CD4-positive, alpha-beta T cell treated with Interleukin-4 for 1 hour (primary cell): ENCODE measurements at places on chromosomes 16 and 17.

- DNase-seq: no peak
Observed at GRCh38 chr17:42025191-42025579, 5.3 kb downstream of the NKIRAS2 start.

GRCh38 chr16:74249846-74250245, 46.8 kb upstream of the PSMD7 start:
- DNase-seq: no peak

DNA sequence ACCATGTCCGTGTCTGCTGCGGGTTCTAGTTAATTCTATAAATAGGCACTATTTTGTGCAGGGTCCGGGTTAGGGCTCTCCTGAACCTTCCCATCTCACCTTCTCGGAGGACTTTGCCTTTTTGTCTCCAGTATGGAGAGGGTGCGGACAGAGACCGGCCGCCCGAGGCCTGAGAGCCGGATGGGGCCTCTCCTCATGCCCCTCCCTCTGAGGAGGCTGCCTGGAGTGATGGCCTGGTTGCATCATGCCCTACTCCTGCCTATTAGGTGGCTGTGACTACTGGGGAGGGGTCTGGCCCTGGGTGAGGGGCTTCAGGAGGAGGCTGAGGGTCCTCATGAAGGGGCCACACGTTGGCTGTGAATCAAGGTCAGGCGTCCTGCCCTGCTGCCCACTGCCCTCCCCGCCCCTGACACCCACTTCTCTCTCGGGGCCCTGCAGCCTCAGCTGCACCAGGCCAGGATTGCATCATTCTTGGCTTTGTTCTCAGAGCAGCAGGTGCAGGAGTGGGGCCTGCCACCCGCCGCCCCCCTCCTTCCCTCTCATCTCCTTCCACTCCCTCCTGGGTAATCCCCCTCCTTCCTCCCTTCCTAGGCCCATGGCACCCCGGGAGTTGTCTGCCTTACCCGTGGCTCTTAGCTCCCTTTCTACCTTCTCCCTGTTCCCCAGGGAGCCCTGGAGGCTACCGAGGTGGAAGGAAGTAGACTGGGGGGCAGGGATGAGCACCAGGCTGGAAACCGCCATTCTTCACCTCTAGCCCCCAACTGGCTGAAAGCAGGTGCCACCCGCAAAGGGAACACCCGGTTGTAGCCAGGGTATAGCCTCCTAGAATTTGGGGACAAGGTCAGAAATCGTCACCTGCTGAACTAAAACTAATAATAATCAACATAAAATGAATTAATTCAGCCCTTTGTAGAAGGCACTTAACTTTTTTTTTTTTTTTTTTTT, 12.7 kb upstream of the ARHGAP23 start:
- DNase-seq: no peak

- no peak for DNase-seq
Observed at GRCh38 chr17:51645056-51645455, 384.7 kb downstream of the UTP18 start.

GRCh38 chr16:11273721-11274324, 394 bp upstream of the PRM3 start:
- DNase-seq: no peak

DNA sequence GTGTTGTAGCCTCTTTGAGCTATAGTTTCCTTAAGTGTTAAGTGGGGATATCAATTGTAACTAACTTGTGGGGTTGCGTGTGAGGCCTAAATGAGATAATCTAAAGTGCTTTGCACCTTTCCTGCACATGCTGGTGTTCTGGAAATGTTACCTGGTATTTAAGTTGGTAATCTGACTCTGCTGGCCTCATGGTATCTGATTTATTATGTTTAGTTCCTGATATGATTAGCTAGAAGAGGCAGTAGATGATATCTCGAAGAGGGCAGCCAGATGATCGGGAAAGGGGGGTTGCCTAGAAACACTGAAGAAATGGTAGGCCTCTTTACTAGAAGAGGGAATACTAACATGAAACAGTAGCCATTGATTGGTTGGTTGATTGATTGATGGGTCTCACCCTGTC, 65.4 kb upstream of the CLEC18A start:
- no peak for DNase-seq

DNA sequence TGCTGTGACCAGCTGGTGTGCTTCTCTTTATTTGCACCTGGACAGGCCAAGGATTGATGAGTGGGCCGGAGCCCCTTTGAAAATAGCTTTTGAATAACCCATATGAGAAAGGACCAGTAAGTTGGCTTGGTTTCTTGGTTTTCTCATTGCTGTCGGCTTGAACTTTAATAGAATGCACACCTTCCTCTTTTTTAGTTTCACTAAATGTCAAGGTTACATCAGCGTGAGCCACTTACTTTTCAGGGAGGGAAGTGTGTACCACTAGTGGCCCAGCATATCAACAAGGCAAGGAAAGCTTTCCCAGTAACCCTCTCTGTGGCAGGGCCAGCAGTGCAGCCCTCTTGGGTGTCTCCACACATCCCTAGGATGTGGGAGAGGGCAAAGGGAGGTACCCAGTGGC, 433.3 kb downstream of the CA10 start:
- DNase-seq: no peak

- no peak for DNase-seq
Observed at GRCh38 chr16:81567987-81568748, 123.6 kb downstream of the CMIP start.

DNA sequence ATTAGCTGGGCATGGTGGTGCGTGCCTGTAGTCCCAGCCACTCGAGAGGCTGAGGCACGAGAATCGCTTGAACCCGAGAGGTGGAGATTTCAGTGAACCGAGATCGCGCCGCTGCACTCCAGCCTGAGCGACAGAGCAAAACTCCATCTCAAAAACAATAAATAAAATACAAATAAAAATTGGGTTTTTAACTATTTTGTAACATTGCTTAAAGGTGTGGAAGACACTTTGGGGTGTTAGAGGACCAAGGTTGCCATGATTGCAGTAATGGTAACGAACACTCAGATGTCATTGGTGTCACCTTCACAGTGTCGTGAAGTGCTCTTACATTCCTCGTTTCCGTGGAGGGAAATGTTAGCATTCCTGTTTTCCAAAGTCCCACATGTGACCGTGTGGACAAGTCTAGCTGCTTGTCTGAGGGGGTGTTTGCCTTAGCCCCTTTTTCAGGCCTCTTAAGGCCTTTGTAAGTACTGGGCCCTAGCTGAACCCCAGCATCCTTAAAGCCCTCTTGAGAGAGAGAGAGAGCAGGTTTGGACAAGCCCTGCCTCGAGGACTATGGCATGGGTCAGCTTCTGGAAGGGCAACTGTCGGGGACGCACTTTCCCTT, 8.6 kb downstream of the C16orf96 start:
- DNase-seq: no peak

DNA sequence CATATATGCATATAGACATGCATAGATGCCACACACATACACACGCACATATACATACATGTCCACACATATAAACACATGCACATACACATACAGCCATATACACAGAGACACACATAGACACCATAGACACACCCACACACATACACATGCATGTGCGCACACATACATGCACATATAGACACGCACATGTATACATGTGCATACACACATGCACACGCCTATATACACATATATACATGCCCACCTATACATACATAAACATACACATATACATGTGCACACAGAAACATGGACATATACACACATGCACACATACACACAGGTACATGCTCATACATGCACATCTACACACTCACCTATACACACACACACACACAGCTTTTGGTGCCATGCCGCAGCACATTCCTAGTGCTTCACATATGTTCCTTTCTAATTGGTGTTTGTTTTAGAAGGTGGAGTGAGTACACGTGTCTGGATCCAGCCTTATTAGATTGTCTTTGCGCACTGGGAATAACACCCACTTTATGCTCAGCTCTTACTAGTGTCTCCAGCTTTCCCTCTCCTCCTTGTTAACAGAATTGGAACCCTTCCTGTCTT, 198.0 kb downstream of the RPTOR start:
- no peak for DNase-seq

DNA sequence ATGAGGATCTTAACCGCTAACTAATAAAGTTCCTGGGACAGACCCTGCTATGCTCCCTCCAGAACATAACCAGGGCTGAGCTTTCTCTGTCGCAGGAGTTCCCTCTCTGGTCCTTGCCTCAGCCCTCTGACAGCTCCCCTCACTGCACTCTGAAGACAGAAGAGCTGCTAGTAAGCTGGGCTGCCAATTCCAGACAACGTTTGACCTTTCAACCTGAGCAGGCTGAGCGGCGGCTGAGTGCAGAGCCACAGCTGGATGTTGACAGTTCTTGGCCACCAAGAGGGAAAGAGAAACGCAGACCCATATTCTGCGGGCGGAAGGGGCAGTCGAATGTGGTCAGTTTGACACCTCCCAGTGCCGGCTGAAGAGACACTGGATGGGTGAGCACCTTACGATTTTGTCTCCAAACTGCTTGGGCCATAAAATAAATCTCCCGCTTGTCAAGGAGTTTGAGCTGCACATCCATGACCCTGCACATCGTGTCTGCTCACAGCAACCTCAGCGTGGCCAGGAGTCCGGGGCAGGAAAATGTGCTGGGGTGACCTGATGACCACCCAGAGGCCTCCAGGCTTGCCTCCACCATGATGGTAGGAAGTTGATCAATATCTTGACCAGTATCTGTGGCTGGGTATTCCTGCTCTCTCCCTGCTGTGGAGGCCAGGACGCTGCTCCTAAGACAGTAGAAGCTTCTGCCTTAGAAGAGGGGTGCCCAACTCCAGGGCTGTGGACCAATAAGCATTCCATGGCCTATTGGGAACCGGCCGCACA, 209.2 kb downstream of the PARN start:
- no peak for DNase-seq

GRCh38 chr17:7833795-7834541, at the start of gene KDM6B:
Gene KDM6B (plus strand): TSS chr17:7834217. CDS start chr17:7845555, 11,338 bp downstream.
- peak; percentile 91 for DNase-seq

DNA sequence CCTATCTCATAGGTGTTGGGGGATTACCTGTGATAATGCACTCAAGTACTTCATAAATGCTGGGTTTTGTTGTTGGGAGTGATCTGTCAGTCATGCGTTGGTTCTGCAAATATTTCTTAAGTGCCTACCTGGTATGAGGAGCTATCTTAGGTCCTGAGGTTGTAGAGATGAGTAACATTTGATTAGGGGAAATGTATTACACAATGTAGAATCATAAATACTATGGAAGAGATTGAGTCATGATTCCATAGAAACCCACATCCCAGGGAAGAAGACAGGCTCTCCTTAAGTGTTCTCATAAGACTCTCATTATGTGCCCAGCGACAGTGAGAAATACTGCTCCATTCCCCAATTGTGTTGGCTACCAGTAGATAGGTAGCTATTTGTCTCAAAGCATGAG, 240.1 kb downstream of the FTO start:
- no peak for DNase-seq

- no peak for DNase-seq
Observed at GRCh38 chr16:75503801-75504200, 8.6 kb upstream of the CHST6 start.

DNA sequence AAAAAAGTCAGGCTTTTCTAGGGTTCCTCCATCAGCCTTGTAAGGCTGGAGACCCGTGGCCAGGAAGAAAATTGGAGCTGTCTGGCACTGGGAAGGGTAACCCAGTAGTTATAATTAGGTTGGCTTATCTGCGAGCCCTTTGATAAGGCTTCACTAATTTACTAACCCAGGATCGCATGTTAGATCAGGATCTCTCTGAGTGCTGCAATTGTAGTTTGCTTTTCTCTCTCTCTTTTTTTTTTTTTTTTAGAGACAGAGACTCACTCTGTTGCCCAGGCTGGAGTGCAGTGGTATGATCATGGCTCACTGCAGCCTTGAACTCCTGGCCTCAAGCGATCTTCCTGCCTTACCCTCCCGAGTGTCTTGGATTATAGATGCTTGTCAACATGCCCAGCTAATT, 17.0 kb downstream of the ABCC1 start:
- DNase-seq: no peak

GRCh38 chr16:88703486-88704309, 2.5 kb downstream of the RNF166 start:
- peak; percentile 74 for DNase-seq

GRCh38 chr17:44384823-44385286, 4.6 kb downstream of the ITGA2B start:
- DNase-seq: no peak

- no peak for DNase-seq
Observed at GRCh38 chr17:81514489-81514738, 1.8 kb upstream of the ACTG1 start.

GRCh38 chr16:55499281-55499680, 9.6 kb upstream of the LPCAT2 start:
- DNase-seq: no peak

- no peak for DNase-seq
Observed at GRCh38 chr17:50181591-50182560, 16.1 kb downstream of the SGCA start.

GRCh38 chr17:81200695-81201580, 21.8 kb downstream of the CEP131 start:
- DNase-seq: peak; percentile 41

DNA sequence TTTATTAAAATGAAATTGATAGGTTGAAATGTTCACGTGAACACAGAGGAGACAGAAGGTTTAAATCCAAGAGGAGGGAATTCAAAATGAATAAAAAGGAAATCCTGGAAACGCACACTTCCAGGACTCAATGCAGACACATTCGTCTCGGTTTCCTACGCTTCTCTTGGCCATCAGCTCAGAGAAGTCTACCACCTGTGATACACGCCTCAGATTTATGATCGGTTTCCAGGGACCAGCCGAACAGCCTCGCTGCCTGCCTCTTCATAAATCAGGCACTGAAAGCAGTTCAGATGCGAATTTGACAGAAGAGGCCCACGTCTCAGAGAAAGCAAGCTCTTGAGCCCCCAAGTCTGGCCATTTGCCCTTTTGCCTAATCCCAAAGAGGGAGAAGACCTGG, 125.5 kb upstream of the IRX3 start:
- DNase-seq: no peak

DNA sequence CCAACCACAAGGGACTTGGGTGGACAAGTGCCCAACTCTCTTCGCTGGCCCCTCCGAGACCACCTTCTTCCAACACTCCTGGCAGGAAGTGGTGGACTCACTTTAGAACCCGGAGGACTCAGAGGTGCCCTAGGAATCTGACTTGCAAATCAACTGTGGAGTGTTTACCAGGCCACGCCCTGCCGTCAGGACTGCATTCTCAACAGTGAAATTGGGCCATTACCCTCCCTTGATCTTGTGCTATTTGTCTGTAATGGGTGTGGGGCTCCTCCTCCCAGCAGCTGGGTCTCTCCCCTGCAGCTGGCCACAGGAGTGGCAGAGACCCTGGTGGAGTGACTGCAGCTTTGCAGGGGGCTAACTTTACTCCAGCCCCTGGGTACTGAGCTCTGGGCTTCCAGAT, 212.2 kb upstream of the RPL38 start:
- no peak for DNase-seq

DNA sequence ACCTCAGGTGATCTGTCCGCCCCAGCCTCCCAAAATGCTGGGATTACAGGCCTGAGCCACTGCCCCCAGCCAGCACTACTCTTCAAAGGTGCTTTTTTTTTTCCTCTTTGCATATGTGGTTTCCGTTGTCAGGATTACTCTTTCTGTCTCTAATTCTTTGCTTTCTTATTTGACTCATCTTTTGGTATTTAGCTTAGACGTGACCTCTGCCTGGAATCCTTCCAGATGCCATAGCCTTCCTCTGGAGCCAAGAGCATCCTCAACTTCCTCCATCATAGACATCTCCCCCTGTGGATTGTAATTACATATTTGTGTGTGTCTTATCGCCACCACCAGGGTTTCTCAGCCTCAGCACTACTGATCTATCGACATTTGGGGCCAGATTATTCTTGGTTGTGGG, 84.4 kb upstream of the XYLT1 start:
- DNase-seq: no peak

GRCh38 chr17:82592767-82593589, 55.3 kb downstream of the WDR45B start:
- DNase-seq: peak; percentile 87
